Astrocyte (in vitro differentiated cells and primary cell): ENCODE measurements at places on chromosomes 16 and 17. TPM values are rescaled to one million over a fixed set of nuclear protein-coding genes. Genes with fewer than 3 reads are reported as not detected.

MT3 gene
- not detected in 2 replicates for total RNA-seq

GRCh38 chr16:68715471-68715870 lies 21.6 kb upstream of the CDH1 start:
- no peak overlapping the region for H3K4me3 ChIP-seq
- H3K27ac ChIP-seq, result no peak overlapping the region
- DNase-seq, result no peak
- no peaks in the 10 kb centered on the region for H3K27me3 ChIP-seq
- no peaks in the 10 kb centered on the region for H3K36me3 ChIP-seq

GRCh38 chr16:77696149-77696548 lies 26.2 kb upstream of the NUDT7 start:
- no peaks in the 10 kb centered on the region for H3K4me1 ChIP-seq
- H3K27ac ChIP-seq, result no peak overlapping the region
- H3K27me3 ChIP-seq, result no peaks in the 10 kb centered on the region
- no peak overlapping the region for H3K4me3 ChIP-seq
- no peaks in the 10 kb centered on the region for H3K36me3 ChIP-seq
- no peak for DNase-seq

- peaks cover 16% of the 10 kb centered on the region for H3K4me1 ChIP-seq
- no peak for DNase-seq
- H3K27me3 ChIP-seq, result no peaks in the 10 kb centered on the region
Observed at GRCh38 chr16:87809150-87809902, 43.5 kb upstream of the KLHDC4 start.

DNA sequence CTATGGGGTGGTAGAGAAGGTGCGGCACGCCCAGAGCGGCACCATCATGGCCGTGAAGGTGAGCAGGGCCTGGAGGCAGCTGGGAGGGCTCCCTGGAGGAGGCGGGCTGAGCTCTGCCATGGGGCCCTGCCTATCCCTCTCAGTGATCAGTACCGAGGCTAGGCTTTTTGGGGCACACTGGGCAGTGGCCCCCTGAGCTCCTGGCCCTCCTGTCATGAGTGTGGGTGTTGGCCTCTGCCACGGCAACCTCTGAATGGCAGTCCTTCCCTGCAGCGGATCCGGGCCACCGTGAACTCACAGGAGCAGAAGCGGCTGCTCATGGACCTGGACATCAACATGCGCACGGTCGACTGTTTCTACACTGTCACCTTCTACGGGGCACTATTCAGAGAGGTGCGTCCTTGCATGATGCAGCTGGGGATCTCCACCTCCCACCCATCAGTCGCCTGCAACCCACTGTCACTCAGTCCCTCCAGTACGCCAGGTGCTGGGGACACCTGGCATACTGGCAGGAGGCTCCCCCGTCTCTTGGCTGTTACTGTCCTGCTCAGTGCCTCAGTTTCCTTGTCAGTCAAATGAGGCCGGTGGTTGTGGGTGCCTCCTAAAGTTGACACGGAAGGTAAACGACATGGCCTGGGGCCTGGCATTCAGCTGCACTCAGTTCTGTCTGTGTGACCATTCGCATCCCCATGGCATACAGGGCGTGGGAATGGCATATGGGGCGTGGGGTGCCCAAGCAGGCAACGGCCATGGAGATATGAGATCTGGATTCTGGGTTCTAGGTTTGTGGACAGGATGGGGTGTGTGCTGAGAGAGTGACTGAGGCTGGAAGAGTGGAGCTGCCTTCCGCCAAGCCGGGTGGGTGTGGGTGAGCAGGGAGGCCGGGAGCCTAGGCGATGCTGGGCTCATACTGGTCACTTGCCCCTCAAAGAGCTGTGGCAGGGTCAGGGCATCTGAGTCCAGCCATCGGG lies 16.4 kb downstream of the MAP2K3 start:
- no peaks in the 10 kb centered on the region for H3K27me3 ChIP-seq
- no peak overlapping the region for H3K4me3 ChIP-seq
- H3K4me1 ChIP-seq, result peaks cover 4% of the 10 kb centered on the region
- peaks cover 9% of the 10 kb centered on the region for H3K36me3 ChIP-seq
- DNase-seq, result no peak
- no peak overlapping the region for H3K27ac ChIP-seq

DNA sequence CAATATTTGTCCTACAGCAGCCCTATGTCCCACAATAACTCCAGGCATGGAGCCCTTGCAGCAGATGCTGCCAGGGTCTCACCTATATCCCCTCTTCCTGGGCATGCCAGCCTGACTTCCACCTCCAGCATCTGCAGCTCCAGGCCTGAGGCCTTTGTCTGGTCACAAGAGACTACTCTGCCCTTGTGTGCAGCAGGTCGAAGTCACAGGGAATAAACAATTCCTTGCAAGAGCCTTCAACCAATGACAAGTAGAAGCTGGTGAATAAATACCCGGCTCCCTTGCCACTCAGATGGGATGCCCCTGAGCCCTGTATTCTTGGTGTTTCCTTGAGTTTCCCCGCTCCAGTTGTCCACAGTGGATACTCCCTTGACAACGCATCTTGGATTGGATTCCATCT lies 23.0 kb downstream of the CES1 start:
- no peak overlapping the region for H3K27ac ChIP-seq
- no peak for DNase-seq
- no peaks in the 10 kb centered on the region for H3K4me1 ChIP-seq
- H3K27me3 ChIP-seq, result no peaks in the 10 kb centered on the region
- H3K36me3 ChIP-seq, result no peaks in the 10 kb centered on the region
